ENCODE measurements at places on chromosomes 1 and 21.

GRCh38 chr1:113178522-113178921 lies 105.5 kb downstream of the LRIG2 start:
- DNase-seq: no peak

DNA sequence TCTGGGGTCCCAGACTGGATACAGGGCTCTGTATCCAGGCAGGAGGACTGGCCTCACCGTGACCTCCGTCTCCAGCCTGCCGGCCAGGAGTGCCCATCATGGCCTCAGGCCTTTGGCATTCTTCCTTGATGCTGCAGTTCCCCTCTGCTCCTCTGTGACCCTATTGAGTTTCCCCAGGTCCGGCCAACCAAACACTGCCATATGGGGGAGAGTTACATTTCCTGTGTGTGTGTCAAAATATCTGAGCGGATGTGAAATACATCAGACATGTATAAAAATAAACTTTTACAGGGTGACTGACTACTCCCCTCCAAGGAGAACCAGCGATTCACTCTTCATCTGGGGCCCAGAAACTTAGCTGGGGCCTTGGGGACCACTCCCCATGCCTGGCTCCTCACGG lies 10.2 kb upstream of the UBL4B start:
- DNase-seq: no peak

DNA sequence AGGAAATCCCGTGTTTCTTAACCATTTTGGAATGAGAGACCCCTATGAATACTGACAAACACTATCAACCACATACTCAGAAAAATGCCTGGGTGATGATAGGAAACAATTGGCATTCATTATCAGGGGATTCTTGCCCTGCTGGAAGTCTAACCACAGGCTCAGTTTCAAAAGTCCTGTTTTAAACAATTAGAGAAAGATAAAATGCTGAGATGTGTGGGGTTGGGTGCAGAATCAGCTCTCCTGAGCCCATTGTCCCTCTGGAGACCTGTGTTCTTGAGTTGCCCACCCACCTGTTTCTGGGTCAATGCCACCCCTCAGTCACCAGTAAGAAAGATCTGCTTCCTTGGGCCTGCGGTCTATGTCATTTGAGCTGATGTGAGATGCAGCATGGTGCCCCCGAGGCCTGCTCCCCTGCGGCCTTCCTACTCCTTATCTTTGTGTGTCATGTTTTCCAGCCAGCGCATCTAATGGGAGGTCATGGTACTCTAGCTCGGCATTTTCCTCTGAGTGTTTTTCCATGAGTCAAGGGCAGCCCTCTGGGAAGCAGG lies 130.3 kb upstream of the PLXNA2 start:
- DNase-seq: peak; percentile 50

DNA sequence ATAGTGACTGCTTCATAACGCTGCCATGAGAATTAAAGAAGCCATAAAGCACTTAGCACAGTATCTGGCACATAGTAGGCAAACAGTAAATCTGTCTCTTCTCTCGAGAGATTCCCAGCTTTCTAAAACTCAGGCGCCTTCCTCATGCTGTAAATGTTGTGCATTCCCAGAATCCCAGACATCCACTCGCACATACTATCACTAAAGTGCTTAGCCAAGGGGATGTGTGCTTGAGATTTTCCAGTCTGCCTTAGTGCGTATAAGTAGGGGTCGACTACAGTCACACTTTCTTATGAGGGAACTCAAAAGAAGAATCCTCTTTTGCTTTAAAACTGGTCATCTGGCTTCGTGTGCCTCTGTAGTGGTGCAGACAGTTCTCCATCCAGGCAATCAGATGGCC lies 98.6 kb upstream of the SPATA6 start:
- DNase-seq: no peak

DNA sequence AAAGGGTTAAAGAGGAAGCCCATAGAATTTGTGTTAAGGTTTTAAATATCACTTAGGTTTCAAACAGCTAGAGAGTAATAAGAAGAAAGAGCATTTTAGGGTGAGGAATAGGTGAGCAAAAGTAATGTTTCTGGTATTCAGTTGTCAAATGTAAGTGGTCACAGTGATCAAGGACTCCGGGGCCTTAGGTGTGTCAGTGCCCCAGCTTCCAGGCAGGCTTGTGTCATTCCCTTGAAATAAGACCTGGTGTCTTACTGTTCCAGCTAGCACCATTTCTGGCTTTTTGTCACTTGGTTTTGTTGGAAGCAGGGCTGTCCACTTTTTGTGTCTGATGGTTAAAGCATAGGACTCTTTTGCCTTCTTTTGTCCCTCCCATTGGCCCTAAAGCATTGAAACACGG lies 69.6 kb downstream of the DYRK1A start:
- DNase-seq: no peak

GRCh38 chr1:192967901-192968300 lies 91.3 kb downstream of the UCHL5 start:
- DNase-seq: no peak

GRCh38 chr1:165383067-165383466 lies 26.6 kb upstream of the LMX1A start:
- no peak for DNase-seq

GRCh38 chr1:61326713-61327112 lies 244.4 kb downstream of the NFIA start:
- no peak for DNase-seq

DNA sequence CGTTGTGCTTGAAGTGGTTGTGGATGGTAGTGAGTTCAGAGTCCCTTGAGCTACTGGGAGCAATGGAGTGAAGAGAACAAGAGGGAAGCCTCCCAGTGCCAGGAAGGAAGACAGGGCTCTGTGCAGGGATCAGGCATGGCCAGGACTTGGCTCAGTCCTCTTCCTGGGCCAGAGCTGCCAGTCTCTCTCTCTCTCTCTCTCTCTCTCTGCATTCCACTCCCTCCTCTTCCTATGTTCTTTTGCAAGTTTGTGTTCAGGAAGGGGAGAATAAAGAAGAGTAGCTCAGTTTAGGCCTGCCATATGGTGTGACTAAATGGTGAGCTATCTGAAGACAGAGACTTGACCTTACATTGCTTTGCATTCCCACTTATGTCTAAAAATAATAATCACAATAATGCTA lies 20.5 kb upstream of the RPTN start:
- no peak for DNase-seq

DNA sequence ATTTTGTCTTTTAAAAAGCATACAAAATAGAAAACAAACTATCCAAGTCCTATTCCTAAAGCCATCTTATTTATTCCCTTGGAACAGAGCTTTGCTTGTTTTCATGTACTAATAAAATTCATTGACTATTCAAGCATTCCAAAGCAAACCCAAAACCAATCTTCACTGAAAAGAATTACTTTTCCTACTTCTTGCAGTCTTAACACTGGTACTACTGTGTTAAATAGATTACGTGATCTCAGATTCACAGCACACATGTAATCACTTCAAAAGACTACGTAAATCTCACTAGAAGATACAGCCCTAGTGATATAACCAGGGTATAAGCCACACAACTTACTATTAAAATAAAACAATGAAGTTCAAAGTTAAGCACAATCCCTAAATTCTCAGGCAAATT lies 39.0 kb downstream of the ZZZ3 start:
- no peak for DNase-seq

GRCh38 chr1:161085165-161085564 lies 4.2 kb downstream of the NECTIN4 start:
- DNase-seq: no peak
